ENCODE measurements at places on chromosomes 13 and 19.
A peak's percentile ranks its signal among the peaks of the same experiment; 100 is the strongest.

DNA sequence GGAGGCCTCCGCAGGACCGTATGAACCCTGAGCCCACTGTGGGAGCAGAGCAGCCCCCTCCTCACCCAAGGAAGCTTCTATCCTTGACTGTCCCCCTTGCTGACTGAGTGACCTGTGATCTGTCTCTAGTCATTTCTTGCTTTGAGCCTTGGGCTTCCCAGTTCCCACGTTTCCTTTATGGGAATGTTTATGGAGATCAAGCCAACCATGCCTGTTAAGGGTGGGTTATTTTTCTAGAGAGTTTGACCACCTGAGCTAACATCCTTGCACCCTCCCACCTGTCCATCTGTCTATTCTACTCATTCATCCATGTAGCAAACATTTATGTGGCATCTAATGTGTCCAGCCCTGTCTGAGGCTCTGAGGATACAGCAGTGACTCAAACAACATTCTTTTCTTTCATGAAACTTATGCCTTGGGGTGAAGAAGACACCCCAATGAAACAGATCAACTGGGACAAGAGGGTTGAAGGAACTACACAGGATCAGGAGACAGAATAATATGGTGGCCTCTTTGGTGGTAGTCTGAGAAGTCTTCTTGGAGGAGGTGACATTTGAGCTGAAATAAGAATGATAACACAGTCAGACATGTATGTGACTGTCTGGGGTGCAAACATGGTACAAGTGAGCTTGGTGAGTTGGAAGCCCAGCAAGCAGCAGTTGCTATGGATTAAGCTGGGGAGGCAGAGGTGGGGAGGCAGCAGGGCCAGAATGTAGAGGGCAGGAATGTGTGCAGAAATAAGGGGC lies 30.5 kb downstream of the CERS4 start:
- DNase-seq = no peak

GRCh38 chr19:33823341-33823740 lies 26.7 kb downstream of the KCTD15 start:
- no peak for DNase-seq

DNA sequence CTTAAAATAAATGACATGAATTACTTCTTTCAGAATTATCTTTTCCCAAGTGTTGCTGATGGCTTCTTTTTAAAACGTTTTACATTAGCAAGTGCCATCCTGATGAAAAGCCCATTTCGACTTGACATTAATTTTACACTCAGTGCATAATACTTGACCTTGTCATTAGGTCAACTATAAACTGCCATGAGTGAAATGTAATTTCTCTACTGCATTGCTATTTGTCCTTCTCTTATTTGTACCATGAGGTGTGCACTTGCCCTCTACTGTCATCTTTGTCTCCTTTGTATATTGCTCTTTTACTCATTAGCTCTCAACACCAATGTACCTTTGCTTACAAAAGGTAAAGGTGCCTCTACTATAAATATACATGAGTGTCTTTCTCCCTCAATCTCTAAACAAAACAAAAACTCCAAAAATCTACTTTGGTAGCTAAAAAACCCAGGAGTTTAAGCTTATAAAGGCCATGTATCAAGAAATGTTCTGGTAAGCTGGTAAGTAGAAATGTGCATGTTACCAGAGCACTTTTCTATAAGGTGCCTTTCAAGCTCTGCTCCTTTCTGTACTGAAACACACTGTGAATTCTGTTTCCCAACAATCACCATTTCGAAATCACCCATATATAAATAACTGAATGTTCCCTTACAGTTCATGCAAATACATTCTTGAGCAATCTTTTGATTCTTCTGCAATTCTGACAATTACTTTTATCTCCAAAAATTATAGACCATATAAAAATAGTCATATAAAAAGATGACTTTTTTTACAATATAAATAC lies 351.4 kb downstream of the SLITRK5 start:
- no peak for DNase-seq

DNA sequence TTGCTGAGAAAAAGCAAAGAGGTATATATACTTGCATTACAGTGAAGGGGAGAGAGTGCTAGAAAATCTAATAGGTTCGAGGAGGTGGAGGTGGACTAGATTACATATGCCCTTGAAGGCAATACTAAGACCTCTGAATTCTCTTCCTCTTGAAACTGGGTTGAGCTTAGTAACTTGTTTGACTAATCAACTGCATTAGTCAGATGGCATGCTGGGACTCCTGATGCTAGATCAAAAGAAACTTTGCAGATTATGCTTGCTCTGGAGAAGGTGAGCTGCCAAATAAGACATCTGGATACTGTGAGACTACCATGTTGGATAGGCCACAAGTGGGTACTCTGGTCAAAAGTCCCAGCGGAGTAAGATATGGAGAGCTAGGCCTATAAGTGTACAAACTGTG lies 331.3 kb downstream of the KLF5 start:
- DNase-seq = no peak

- DNase-seq = no peak
Measured at GRCh38 chr13:107459430-107459829, 755.9 kb downstream of the LIG4 start.

- peak; percentile 97 for DNase-seq
Measured at GRCh38 chr19:40529093-40529954, 47.3 kb upstream of the SHKBP1 start.

DNA sequence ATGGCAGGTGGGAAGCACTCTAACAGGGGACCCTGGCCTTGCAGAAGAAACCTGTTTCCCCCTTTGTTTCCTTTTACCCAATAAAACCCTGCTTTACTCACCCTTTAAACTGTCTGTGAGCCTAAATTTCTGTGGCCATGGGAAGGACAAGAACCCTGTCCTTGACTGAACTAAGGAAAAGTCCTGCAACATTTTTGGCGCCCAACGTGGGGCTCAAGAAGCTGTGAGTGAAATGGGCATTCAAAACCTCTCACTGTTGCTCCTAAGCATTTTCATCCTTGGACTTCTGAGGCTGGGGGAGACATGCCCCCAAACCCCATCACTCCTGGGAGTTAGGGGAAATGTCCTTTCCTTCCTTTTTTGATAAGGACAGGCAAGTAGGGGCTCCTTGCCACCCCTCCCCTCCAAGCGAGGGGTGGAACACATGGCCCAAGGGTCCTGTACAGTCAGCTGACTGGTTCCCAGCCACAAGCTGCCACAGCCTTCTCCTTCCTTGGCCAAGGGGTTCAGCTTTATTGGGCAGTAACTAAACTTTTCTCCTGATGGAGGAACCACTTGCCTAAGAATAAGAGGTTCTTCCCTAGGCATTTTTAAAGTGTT lies 381.6 kb downstream of the KLF5 start:
- no peak for DNase-seq

DNA sequence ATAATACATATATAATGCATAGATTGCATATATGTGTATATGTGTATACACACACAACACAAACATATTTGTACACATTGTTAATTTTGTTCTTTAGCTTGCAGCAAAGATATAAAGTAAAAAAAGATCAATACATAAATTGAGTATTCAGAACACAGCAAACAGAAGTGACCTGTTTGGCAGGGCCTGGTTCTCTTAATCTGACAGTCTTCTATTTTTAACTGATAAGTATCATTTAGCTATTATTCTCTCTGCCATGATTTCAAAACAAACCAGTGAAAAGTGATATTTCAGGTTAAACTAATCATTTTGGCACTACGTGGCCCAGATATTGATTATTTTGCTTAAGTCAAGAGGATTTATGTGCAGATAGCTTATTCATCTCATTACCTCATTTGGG lies 309.4 kb downstream of the OXGR1 start:
- DNase-seq = no peak

- no peak for DNase-seq
Measured at GRCh38 chr19:15897738-15898276, at the start of gene CYP4F2. CYP4F2 (minus strand) TSS chr19:15898074; CDS start chr19:15897611, 463 bp downstream.

DNA sequence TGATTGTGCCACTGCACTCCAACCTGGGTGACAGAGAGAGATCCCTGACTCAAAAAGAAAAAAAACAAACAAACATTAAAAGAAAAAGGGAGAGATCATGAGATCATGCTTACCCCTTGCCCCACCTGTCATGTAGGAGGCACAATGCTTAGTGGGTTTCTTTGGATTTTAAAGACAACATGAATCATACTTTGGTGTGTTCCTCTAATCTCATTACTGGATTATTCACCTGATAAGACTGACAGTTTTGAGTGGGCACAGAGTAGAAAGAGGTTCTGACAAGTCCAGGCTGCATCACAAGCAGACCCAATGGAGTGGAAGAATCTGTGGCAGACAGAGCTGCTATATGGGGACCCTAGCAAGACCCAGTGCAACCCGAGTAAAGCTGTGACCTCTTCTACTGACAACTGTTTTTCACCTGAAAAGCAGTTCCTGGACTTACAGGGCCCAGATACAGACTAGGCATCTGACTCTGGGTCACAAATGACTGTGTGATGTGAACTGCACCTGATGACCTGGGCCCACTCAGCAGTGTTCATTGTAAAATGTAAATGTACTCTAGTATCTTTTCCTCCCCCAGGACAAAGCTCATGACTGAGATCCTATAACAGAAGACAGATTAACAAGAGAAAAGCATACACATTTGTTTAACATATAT lies 28.9 kb upstream of the USP12 start:
- DNase-seq = no peak

DNA sequence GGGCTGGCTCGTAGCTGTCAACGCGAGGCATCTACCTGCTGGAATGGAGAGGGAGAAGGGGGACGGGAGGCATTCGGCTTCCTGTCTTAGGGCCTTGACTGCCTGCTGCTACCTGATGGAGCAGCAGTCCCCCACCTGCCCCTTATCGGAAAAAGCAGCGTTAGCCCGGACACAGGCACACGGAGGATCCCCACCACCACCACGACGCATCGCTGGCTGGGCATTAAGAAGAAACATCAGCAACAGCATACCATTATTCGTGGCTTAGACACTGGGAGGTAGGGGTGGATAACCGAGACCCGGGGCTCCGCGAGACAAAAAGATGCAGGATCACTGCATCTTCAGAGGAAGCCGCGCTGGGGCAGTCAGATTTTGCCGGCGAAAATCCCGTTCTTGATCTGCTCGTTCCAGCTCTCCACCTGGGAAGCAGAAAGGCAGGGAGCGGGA lies 1.1 kb downstream of the COX6B2 start:
- DNase-seq = no peak

DNA sequence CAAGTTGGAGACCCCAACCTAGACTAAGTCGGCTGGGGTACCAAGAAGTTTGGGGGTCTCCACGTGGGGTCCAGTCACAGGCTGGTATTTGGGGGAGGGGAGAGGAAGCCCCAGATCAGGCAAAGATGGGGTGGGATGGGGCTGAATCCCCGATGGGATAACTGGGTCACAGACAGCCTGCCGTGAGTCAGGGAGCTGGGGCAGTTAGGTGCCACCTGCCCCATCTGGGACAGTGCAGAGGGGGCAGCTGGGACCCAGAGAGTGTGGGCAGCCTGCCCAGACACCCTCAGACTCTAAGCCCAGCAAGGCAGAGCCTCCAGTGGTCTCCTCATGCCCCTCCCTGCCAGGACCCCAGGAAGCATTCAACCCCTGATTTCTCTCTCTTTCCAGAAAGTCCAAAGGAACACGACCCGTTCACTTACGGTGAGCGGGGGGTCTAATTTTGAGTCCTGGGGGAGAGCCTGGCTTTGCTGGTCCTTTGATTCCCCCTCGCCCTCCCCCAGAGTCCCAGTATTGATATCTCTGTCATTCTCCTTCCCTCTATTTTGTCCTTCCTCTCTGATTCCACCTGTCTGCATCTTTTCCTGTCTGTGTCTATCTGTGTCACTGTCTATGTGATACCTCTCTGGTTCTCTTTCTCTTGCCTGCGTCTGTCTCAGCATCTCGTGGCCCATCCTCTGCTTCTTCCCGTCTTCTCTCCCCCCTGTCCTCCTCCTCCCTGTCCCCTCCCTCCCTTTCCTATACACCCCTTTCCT lies 1.8 kb downstream of the FXYD1 start:
- no peak for DNase-seq

GRCh38 chr13:60028021-60028420 lies 135.7 kb downstream of the DIAPH3 start:
- DNase-seq = no peak

GRCh38 chr19:49786376-49786820 lies 19.6 kb downstream of the AP2A1 start:
- DNase-seq = no peak

DNA sequence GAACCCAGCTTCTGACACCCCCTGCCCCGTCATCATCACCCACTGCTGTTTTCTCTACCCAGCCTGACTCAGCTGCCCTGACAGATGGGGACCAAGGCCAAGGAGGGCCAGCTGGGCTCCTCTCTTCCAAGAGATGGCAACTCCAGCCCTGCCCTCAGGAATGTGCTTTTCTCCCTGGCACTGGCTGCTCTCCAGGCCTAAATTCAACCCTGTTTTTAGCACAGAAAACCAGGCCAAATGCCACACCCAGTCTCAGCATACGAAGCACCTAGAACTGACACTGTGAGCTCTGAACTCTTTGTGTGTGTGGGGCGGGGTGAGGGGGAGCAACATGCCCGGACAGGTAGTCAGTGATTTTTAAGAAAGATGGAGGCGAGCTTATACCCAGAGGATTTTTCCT lies 23.4 kb upstream of the IGFL1 start:
- no peak for DNase-seq

- no peak for DNase-seq
Measured at GRCh38 chr19:39953915-39954314, 17.1 kb upstream of the PSMC4 start.

- DNase-seq = no peak
Measured at GRCh38 chr13:107035186-107035585, 467.2 kb upstream of the ARGLU1 start.

- no peak for DNase-seq
Measured at GRCh38 chr19:46974181-46974580, 45.5 kb upstream of the NPAS1 start.

DNA sequence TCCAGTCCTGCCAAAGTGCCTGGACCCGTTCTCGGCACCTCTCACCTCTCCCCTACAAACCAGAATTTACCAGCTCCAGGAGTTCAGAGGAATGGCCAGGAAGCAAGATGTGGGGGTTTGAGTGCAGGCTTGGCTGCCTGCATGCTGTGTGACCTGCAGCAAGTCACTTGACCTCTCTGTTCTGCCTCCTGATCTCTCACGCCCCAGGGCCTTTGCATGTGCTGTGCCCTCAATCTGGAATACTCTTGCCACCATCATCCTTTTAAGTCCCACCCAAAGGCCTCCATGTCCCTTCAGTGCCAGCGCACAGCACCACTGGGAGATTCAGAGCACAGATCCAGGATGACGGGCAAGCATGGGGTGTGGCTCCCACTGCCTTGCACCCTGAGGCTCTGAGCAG lies 43.4 kb downstream of the MYO9B start:
- no peak for DNase-seq

GRCh38 chr13:110444226-110444653 lies 117.3 kb downstream of the RAB20 start:
- no peak for DNase-seq

GRCh38 chr19:10450853-10451609 lies 30.7 kb downstream of the PDE4A start:
- peak; percentile 69 for DNase-seq

DNA sequence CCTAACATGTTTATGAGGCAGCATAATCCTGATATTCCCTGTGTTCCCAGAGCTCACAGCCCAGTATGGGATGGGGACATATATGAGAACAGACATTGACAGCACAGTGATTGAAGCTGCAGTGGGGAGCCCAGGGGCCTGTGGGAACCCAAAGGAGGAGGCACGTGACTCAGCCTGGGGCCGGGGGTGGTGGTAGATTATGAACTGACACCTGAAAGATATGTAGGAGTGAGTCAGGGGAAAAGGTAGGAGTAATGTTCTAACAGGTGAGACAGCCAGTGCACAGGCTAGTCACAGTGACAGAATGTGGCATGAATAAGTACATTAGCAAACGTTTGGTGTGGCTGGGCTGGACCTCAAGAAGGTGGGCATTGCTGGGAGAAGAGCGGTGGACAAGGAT lies 29.0 kb downstream of the CKM start:
- no peak for DNase-seq
